Endodermal cell (in vitro differentiated cells): ENCODE measurements at places on chromosomes 5 and 9. TPM values are rescaled to one million over a fixed set of nuclear protein-coding genes. Genes with fewer than 3 reads are reported as not detected.

DNA sequence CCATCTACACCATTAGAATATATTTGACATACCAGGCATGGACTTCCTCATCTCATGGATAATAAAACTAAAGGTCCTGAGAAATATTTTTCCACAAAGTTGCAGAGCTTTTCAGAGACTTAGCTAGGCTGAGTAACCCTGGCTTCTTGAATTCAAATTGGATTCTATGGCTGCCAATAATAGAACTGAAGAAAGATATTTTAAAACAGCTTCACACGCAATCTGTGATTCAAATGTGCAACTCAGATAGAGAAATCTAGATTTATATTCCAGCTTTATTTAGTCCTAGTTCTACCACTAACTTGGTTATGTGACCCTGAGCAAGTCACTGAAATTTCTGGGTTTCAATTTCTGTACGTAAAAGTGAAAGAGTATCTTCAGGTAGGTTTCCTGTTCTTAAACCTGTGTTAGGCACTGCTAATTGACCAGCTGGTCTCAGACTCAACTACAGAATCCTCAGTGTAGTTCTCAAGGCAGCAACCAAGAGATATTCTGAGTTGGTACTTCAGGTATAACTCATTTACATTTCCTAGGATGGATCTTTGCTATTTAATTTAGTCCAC is 235.3 kb downstream of the GABRB2 start:
- H3K36me3 ChIP-seq = no peaks in the 10 kb centered on the region
- no peak overlapping the region for H3K4me3 ChIP-seq
- no peaks in the 10 kb centered on the region for H3K27me3 ChIP-seq
- no peaks in the 10 kb centered on the region for H3K4me1 ChIP-seq

GRCh38 chr5:147427521-147428401 is 82.1 kb downstream of the DPYSL3 start:
- no peaks in the 10 kb centered on the region for H3K27me3 ChIP-seq
- H3K36me3 ChIP-seq = peaks cover 19% of the 10 kb centered on the region
- H3K4me3 ChIP-seq = no peak overlapping the region
- H3K4me1 ChIP-seq = peaks cover 8% of the 10 kb centered on the region

DNA sequence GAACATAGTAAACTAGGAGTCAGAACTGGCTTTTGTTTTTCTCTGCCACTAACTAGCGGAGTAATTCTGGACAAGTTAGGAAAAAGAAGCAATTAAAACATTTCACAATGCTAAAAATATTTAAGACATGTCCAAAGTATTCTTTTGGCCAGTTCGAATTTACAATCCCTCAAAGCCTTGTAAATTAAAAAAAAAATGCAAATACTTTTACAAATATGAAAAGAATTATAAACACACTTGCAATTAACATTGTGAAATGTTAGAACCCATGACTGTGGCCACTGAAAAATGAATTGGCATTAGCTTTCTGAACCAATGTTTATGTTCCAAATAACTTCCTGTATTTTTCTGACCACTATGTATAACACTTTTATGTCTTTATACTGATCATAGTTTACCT is 2.2 kb downstream of the RAD1 start:
- no peaks in the 10 kb centered on the region for H3K27me3 ChIP-seq
- H3K27ac ChIP-seq = no peak overlapping the region
- H3K4me1 ChIP-seq = no peaks in the 10 kb centered on the region
- H3K4me3 ChIP-seq = no peak overlapping the region
- peaks cover 48% of the 10 kb centered on the region for H3K36me3 ChIP-seq

DNA sequence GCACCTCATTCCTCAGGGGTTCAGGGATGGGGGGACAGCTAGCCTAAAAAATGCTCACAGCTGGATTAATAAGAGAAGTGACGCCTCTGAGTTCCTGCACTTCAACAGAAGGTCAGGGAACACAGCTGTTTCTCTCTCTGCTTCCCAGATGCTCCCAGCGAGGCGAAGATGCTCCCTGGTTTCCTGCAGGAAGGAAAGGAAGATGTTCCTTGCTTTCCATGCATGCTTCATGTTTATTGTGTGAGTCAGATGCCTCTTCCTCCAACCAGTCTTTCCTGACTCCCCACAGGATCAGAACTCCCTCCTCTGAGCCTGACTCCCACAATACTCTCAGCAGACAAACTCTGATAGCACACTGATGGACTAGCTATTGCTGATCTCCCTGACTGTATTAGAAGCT is 71.9 kb downstream of the MFAP3 start:
- no peak overlapping the region for H3K27ac ChIP-seq
- peaks cover 6% of the 10 kb centered on the region for H3K4me1 ChIP-seq
- peak; percentile 60 for DNase-seq

GRCh38 chr5:123091298-123092222 is 2.5 kb downstream of the PRDM6 start:
- DNase-seq = no peak
- peaks cover 21% of the 10 kb centered on the region for H3K4me1 ChIP-seq
- no peak overlapping the region for H3K27ac ChIP-seq
- no peaks in the 10 kb centered on the region for H3K36me3 ChIP-seq
- H3K27me3 ChIP-seq = peaks cover 99% of the 10 kb centered on the region

- no peak overlapping the region for H3K27ac ChIP-seq
- no peaks in the 10 kb centered on the region for H3K36me3 ChIP-seq
- no peaks in the 10 kb centered on the region for H3K4me1 ChIP-seq
- no peaks in the 10 kb centered on the region for H3K27me3 ChIP-seq
Observed at GRCh38 chr9:28365020-28365640, 791.8 kb upstream of the C9orf72 start.

GRCh38 chr5:143110591-143110990 is 292.9 kb downstream of the NR3C1 start:
- no peaks in the 10 kb centered on the region for H3K27me3 ChIP-seq
- H3K36me3 ChIP-seq = no peaks in the 10 kb centered on the region
- H3K27ac ChIP-seq = no peak overlapping the region
- no peak for DNase-seq
- H3K4me3 ChIP-seq = peak overlapping the region; percentile 43

- no peak overlapping the region for H3K4me3 ChIP-seq
- H3K27me3 ChIP-seq = no peaks in the 10 kb centered on the region
- DNase-seq = no peak
- no peak overlapping the region for H3K27ac ChIP-seq
Observed at GRCh38 chr5:112097768-112098167, 321.3 kb downstream of the EPB41L4A start.

DNA sequence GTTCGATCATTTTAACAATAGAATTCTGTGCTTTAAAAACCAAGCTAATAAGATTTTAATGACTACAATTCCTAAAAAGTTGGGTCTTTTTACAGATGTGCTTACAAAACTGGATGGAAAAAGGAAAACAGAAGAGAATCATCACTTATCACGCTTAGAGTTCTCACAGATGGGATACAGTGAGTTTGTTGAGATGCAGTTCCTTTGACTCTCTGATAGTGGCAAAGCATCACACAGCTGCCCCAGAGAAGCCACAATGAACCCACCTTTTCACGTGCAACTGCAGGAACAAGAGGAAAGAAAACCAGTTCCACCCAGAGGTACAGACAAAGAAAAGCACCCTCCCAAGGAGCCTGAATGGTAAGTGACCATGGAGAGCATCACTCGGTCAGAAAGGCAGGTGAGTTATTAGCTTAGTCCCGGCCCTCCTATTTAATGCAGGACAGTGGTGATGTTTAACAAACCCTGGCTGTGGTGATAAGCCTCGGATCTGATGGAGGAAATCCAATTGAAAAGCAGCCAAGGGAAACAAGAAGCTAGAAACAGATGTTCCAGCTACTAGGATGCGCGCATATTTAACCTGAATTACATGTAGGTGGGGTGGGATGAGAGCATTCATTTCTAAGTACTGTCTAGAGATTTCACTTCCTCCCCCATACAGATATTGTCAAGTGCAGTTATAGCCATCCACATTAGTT is 167.7 kb downstream of the TARS1 start:
- no peak overlapping the region for H3K27ac ChIP-seq
- H3K27me3 ChIP-seq = no peaks in the 10 kb centered on the region
- no peak overlapping the region for H3K4me3 ChIP-seq
- no peaks in the 10 kb centered on the region for H3K4me1 ChIP-seq
- no peaks in the 10 kb centered on the region for H3K36me3 ChIP-seq

GRCh38 chr5:55929020-55929799 is 65.6 kb downstream of the IL6ST start:
- H3K27ac ChIP-seq = no peak overlapping the region
- no peaks in the 10 kb centered on the region for H3K27me3 ChIP-seq
- no peaks in the 10 kb centered on the region for H3K4me1 ChIP-seq
- no peaks in the 10 kb centered on the region for H3K36me3 ChIP-seq

GRCh38 chr9:7177383-7177782 is 419.6 kb downstream of the KDM4C start:
- no peaks in the 10 kb centered on the region for H3K4me1 ChIP-seq
- H3K36me3 ChIP-seq = peaks cover 40% of the 10 kb centered on the region
- no peak overlapping the region for H3K27ac ChIP-seq
- no peak overlapping the region for H3K4me3 ChIP-seq
- no peaks in the 10 kb centered on the region for H3K27me3 ChIP-seq
- no peak for DNase-seq

DNA sequence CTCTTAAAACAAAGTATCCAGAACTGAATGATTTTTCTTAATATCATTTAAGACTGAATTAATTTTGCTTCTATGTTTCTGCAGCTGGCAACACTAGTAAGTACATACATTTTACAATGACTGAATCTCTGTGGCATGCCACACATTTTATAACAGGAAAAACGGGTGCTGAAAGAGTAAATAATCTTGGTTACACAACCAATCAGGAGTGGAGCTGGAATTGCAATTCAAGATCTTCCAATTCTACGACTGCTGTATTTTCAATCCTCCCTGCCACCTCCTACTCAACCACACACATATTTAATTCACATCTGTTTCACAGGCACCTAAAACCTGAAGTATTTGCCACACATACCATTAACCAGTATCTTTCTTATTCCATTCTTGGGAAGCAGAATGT is 52.7 kb upstream of the NR5A1 start:
- H3K27me3 ChIP-seq = no peaks in the 10 kb centered on the region
- DNase-seq = no peak
- no peaks in the 10 kb centered on the region for H3K4me1 ChIP-seq

DNA sequence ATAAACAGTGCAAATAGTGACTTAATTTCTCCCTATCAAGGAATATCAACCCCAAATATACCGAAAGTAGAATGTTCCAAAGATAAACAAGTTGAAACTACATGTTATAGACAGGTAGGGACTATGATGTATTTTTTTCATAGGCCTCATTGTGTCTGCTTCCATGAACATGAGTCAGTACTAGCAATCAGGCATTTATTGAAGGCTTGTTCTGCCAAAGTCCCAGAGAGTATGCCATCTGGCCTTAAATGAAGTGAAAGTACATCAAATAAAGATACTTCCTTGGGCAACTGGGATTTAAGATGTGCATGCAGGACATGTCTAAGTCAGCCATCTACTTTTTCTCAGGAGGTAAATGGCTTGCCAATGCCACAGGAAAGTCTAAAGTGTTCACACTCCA is 6.5 kb downstream of the GHR start:
- no peak for DNase-seq
- H3K27me3 ChIP-seq = peaks cover 8% of the 10 kb centered on the region
- H3K4me1 ChIP-seq = no peaks in the 10 kb centered on the region
- H3K27ac ChIP-seq = no peak overlapping the region
- no peak overlapping the region for H3K4me3 ChIP-seq
- no peaks in the 10 kb centered on the region for H3K36me3 ChIP-seq

DNA sequence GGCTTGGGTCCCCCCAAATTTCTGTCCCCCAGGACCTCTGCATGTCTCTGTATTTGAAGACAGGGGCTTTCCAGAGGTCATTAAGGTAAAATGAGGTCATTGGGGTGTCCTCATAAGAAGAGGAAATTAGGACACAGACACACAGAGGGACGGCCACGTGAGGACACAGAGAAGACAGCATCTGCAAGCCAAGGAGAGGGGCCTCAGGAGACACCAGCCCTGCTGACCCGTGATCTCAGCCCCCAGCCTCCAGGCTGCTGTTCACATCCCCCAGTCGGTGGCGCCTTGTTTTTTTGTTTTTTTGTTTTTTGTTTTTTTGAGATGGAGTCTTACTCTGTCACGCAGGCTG is 1.2 kb upstream of the CCDC183 start:
- no peak overlapping the region for H3K4me3 ChIP-seq
- H3K27me3 ChIP-seq = no peaks in the 10 kb centered on the region
- peaks cover 25% of the 10 kb centered on the region for H3K4me1 ChIP-seq
- H3K27ac ChIP-seq = no peak overlapping the region
- no peak for DNase-seq

DNA sequence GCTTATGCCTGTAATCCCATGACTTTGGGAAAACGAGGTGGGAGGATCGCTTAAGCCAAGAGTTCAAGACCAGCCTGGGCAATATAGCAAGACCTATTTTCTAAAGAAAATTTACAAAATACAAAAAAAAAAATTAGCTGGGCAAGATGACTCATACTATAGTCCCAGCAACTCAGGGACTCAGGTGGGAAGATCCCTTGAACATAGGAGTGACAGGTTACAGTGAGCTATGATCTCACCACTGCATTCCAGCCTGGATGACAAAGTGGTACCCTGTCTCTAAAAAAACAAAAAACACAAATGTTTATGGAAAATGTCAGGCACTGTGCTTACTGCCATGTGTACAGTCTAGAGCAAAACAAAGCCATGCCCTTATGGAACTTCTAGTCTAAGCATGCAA is 823.3 kb upstream of the DMAC1 start:
- H3K4me1 ChIP-seq = no peaks in the 10 kb centered on the region
- no peaks in the 10 kb centered on the region for H3K27me3 ChIP-seq
- H3K36me3 ChIP-seq = no peaks in the 10 kb centered on the region
- no peak for DNase-seq

DNA sequence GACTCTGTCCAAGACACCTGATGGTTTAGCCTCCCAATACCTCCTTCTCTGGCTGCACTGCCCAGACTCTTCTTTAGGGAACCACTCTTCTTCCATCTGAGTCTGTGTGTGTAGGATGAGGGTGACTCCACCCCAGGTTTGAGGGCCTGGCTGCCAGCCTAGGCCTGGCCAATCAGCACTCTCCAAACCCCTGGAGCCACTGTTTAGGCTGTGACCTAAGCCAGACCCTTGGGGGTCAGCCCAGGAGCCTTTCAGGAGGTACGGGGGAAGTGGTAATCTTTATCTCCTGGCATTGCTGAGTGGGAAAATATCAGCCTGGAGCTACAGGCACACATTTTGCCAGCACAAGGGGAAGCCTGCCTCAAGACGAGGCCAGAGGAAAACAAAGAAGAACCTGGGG is 6.2 kb upstream of the ERGIC1 start:
- DNase-seq = peak; percentile 68
- no peak overlapping the region for H3K27ac ChIP-seq
- H3K27me3 ChIP-seq = no peaks in the 10 kb centered on the region
- H3K36me3 ChIP-seq = no peaks in the 10 kb centered on the region
- H3K4me3 ChIP-seq = no peak overlapping the region

- no peaks in the 10 kb centered on the region for H3K4me1 ChIP-seq
- no peaks in the 10 kb centered on the region for H3K36me3 ChIP-seq
- peak; percentile 89 for DNase-seq
- no peaks in the 10 kb centered on the region for H3K27me3 ChIP-seq
- H3K27ac ChIP-seq = no peak overlapping the region
Observed at GRCh38 chr9:109192732-109193361, 25.8 kb upstream of the FRRS1L start.

- H3K36me3 ChIP-seq = peaks cover 5% of the 10 kb centered on the region
- DNase-seq = no peak
- no peak overlapping the region for H3K4me3 ChIP-seq
- peaks cover 5% of the 10 kb centered on the region for H3K4me1 ChIP-seq
- H3K27me3 ChIP-seq = no peaks in the 10 kb centered on the region
Observed at GRCh38 chr5:62585751-62586150, 7.1 kb downstream of the LRRC70 start.

- no peaks in the 10 kb centered on the region for H3K36me3 ChIP-seq
- no peak overlapping the region for H3K4me3 ChIP-seq
- H3K27ac ChIP-seq = no peak overlapping the region
- no peaks in the 10 kb centered on the region for H3K4me1 ChIP-seq
Observed at GRCh38 chr9:93774331-93775102, 180.6 kb downstream of the BARX1 start.

Gene FBN2
- 94.1 to 215 TPM (median 212 TPM) in 3 replicates for total RNA-seq

Gene SPINK7
- not detected in 2 replicates for total RNA-seq

Gene GFPT2
- 19.5 and 22.6 TPM in 2 replicates for total RNA-seq

Gene CER1
- total RNA-seq = 2,562 and 3,326 TPM in 2 replicates
